ENCODE measurements at places on chromosomes 16 and 17. TPM values are rescaled to one million over a fixed set of nuclear protein-coding genes. Genes with fewer than 3 reads are reported as not detected.

CETP gene
- 3.1 TPM for polyA plus RNA-seq

MEFV gene
- polyA plus RNA-seq = 0.45 TPM

ABCC11 gene
- polyA plus RNA-seq = 0.21 TPM

DNA sequence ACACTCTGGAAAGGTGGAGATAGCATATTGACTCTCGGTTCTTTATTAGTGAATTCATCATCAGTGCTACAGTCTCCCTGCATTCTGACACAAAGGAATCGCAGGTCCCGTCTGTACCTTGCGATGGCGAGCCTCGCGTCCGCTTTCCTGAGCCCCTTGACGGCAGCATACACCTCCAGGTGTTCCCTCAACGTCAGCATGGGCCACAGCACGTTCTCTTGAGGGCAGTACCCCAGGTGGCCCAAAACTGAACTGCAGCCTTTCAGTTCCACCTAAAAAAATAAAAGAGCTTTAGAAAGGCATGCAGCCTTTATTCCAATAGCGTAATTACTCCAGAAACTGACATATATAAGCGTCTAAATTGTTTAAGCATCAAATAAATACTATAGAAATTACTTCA lies 24.2 kb upstream of the ABCA9 start:
- peak; percentile 24 for DNase-seq

DNA sequence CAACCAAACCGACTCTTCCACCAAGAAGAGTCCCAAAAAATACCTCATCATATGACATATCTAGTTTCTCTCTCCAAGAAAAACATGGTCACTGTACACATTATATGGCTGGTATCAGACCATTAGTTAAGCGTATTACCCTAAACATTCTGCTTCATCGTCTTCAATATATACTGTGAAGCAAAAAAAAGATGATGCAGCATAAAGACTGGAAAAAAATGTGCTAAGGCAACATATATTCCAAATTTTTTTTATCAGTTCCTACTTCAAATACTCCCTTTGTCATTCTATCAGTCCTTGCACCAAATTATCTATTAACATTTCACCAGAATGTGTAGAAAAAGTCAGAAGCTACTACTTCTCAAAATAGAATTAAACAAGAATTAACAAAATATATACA lies 42.9 kb downstream of the STX8 start:
- DNase-seq = no peak

GRCh38 chr17:76495663-76496400 lies 5.4 kb downstream of the RHBDF2 start:
- peak; percentile 65 for DNase-seq

- DNase-seq = no peak
Measured at GRCh38 chr17:67156269-67157199, 88.5 kb downstream of the HELZ start.

DNA sequence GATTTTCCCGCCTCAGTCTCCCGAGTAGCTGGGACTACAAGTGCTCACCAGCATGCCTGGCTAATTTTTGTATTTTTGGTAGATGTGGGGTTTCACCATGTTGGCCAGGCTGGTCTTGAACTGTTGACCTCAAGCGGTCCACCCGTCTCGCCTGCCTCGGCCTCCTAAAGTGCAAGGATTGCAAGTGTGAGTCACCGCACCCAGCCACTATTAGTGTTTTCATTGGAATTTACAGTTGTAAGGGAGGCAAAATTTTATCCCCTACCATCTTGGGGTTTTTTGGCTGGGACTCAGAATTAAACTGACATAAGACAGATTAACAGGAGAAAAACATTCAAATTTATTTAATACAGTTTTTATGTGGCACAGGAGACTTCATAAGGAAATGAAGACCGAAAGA lies 12.3 kb upstream of the MYCBPAP start:
- DNase-seq = no peak

DNA sequence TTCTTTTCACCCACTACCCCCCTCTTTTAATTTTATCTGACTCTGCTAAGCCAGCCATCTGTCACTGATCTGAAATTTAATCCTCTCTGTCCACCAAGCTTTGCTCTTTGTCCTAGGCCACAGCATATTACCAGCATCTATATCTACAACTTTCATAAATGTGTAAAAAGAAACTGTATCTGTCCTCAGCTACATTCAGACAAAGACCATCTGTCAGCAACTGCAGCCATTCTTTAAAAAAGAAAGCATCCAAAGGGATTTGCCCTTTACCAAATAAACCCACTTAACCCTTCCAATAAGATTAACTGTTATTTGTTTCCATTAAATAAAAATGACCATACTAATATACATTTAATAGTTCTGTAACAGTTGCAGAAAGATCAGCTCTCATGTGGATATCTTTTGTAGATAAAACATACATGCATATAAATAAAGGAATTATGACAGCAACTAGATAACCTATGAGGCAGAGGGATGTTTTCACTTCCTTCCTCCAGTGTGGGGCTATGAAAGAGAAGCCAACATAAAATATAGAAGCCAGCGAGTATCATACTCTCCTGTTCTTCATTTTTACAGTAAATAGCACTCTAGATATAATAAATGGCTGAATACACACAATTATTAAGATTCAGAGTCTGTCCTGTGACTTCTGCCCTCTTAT lies 602.5 kb upstream of the SALL1 start:
- no peak for DNase-seq

GRCh38 chr17:74766413-74766812 lies 9.7 kb downstream of the NAT9 start:
- no peak for DNase-seq

DNA sequence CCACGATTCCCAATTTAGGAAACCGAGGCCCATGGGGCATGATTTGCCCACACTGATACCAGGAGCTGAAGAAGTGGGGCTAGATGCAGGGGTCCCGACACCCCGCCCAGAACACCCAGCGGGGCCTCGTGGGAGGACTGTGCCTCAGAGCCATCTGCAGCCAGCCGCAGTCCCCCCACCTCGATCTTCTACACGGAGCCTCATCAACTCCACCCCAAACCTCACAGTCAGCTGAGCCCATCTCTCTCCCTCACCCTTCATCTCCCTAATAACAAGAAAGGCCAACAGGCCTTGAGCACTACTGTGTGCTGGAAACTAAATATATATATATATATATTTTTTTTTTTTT lies 4.2 kb downstream of the ITGAE start:
- no peak for DNase-seq

- DNase-seq = no peak
Measured at GRCh38 chr16:58614860-58615259, 14.8 kb downstream of the CNOT1 start.

DNA sequence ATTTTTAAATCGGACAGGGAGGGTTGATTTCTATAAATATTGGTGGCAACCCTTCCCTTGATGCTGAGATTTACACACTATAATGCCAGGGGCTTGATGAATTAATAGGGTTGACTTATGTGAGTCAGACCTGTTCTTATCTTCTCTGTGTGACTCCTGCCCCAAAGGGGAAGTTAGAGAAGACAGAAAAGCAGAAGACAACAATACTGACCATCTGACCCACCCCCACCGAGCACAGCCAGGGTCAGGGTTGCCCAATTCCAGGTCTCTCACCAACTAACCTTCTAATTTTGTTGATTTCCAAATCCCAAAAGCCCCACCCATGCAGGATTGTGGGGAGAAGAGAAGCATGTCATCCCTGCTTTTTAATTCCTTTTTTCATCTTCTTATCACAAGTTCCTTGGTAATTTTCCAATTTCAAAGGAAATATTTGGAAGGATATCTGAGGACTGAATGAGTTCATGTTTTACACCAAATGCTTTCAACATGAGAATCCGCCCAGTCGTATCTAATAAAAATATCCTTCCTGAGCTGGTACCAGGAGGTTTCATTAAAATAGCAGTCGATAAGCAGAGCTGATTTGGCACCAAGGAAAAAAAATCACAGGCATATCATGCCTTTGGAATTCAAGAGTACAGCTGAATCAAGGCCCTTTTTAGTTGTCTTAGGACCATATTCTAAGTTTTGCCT lies 603.4 kb upstream of the CDH11 start:
- no peak for DNase-seq

DNA sequence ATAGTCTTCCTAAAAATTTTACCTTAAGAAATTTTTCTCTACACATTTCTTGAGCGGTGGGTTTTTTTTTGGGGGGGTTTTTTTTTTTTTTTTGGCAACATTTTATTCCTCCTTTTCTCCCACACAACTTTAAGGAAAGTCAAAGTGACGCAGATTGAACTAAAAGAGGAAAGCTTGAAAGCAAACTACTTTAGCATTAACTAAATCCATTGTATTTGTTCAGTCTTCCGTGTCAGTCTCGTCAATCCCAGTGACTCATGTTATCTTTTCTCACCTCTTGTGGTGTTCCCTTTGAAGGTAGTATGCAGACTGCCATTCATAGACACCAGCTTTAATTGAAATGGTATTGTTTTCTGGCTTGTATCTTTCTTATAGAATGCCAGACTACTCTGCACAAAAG lies 39.3 kb downstream of the TADA2A start:
- no peak for DNase-seq

Data from large intestine (tissue), 12 donors.